ENCODE measurements at places on chromosomes 12 and 14. TPM values are rescaled to one million over a fixed set of nuclear protein-coding genes. Genes with fewer than 3 reads are reported as not detected.

GRCh38 chr12:75505706-75506312, 5.6 kb downstream of the KRR1 start:
- DNase-seq, result no peak
- peaks cover 16% of the 10 kb centered on the region for H3K4me1 ChIP-seq
- no peak overlapping the region for H3K27ac ChIP-seq

GRCh38 chr12:103326190-103326589, 169.6 kb downstream of the C12orf42 start:
- H3K4me3 ChIP-seq, result no peak overlapping the region
- DNase-seq, result no peak
- no peaks in the 10 kb centered on the region for H3K27me3 ChIP-seq
- H3K4me1 ChIP-seq, result no peaks in the 10 kb centered on the region
- H3K36me3 ChIP-seq, result no peaks in the 10 kb centered on the region

DNA sequence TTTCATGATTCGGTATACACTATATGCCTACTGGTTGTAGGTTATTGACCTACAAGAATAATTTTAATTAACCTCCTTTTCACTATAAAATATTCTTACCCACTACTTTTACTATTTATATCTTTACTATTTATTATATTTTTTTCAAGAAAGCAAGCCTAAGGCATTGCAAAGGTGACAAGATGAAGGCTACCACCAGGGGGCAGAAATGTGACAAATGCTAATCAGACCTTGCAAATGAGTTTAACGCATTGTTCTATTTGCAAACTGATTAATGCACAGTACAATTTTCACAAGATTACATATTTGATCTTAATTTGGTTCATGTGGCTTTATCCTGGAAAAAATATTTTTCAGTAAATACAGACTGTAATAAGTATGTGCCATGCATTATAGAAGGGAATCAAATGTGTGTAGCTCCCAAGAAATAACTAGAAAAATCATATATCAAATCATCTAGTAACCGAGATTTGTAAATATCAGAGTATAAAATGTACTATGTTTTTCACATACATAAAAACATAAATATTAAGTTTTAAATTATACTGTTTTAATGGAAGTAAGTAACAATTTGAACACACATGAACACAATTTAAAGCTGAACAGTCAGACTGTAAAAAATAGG, 107.0 kb downstream of the ADAMTS20 start:
- no peak overlapping the region for H3K4me3 ChIP-seq
- no peaks in the 10 kb centered on the region for H3K4me1 ChIP-seq
- DNase-seq, result peak; percentile 1
- no peaks in the 10 kb centered on the region for H3K27me3 ChIP-seq
- H3K27ac ChIP-seq, result no peak overlapping the region

DNA sequence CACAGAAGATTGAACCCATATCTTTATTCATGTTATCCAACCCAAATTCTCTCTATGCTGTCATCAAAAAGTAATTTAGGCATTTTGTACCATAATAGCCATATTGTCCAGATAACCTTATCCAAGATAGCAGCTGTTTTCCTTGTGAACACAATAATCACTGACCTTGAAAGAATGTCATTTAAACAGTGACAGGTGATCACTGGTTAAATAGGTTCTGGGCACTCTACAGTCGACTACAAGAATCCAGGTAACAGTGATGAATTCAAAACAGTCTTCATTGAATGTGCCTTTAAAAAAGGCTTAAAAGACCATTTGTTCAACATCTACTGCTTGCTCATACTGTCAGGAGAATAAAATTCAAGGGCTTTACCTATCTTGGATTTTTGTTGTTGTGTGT, 4.6 kb upstream of the SPX start:
- no peaks in the 10 kb centered on the region for H3K36me3 ChIP-seq
- no peak overlapping the region for H3K4me3 ChIP-seq
- H3K4me1 ChIP-seq, result no peaks in the 10 kb centered on the region

DNA sequence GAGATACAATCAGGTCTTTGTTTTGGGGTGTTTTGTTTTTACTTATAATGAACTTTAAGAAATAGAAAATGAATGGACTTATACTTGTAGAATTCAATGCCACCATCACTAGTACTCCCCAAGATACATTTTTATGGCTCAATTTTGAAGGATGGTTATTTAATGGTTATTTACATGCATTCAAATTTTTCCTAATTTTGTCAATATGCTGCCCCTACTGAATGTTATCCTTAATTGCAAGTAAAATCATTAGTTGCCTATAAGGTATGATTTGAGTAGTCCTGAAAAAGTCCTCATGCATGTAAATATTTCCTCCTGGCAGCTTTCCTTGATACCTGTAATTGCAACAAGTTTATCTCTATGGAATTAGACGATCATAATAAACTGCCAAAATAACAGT, 391.2 kb downstream of the BCAT1 start:
- H3K36me3 ChIP-seq, result no peaks in the 10 kb centered on the region
- no peak overlapping the region for H3K27ac ChIP-seq
- DNase-seq, result no peak
- peaks cover 9% of the 10 kb centered on the region for H3K27me3 ChIP-seq
- H3K4me3 ChIP-seq, result no peak overlapping the region
- H3K4me1 ChIP-seq, result no peaks in the 10 kb centered on the region

DNA sequence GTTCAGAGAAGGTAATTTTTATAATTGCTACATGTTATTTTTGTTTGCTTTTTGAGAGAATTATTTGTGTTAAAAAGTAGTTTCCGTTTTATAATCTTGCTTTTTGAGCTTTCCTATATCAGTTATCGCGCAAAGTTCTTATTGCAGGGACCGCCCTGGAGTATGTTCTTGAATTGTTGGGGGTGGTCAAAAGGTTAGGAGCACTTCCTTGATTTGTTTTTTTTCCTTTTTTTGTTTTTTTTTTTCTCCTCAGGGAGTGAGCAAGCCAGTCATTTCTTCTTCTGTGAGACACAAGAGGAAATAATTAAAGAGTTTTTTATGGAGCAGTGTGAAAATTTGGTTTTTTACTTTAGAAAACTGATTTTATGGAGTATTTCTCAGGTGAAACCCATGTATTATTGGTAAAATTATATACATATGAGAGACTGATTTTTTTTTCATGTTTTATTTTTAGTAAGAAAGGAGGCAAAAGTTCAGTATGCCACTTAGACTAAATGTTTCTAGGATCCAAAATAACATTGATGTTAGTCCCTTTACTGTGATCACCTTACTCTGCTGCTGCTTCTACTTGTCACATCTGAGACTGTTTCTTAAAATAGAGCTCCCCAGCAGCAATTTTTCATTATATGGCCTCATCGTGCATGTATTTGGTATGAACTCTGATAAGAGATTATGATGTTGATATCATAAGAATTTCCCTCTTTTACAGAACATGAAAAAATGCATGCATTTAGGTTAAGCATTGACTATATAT, 26.6 kb downstream of the PLEKHA5 start:
- no peak overlapping the region for H3K27ac ChIP-seq
- no peaks in the 10 kb centered on the region for H3K36me3 ChIP-seq
- H3K4me1 ChIP-seq, result no peaks in the 10 kb centered on the region

DNA sequence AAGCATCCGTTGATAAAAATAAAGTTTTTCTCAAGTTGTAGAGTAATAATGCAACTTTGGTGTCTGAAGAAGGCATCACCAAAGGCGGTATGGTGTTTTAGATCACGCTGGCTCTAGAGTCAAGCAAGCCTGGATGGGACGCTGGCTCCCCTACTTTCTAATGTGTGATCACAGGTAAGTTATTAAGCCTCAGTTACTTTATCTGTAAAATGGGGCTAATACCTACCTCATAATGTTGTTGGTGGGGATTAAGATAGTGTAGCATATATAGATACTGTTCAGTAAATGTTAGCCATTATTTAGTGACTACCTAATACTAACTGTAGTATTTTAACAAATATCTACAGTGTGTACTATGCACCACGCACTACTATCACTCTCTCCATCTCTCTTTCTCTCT, 45.8 kb downstream of the SLC38A1 start:
- H3K4me1 ChIP-seq, result peaks cover 76% of the 10 kb centered on the region
- H3K4me3 ChIP-seq, result no peak overlapping the region

DNA sequence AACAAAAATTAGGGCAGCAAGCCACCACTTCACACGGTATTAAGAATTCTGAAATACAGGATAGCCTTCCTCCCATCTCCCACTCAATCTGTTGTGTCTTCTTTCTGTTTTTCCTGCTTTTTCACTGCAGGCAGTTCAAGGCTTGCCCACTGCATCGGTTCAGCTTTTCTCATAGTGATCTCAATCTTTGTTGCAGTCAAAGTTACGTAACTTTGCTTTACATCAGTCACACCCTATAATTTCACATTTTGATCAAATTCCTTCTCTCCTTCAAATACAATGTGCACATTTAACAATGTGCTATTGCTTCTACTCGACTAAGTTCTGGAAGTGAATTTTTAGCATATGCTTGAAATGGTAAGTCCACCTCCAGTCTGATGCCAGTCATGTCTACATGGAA, 217.6 kb downstream of the EFCAB11 start:
- H3K4me1 ChIP-seq, result no peaks in the 10 kb centered on the region
- no peaks in the 10 kb centered on the region for H3K27me3 ChIP-seq

- H3K4me3 ChIP-seq, result no peak overlapping the region
- no peaks in the 10 kb centered on the region for H3K36me3 ChIP-seq
- no peaks in the 10 kb centered on the region for H3K27me3 ChIP-seq
- no peak for DNase-seq
These were observed 71.3 kb downstream of the SUSD6 start for GRCh38 chr14:69682621-69683263.

- H3K27ac ChIP-seq, result no peak overlapping the region
- no peaks in the 10 kb centered on the region for H3K36me3 ChIP-seq
- no peaks in the 10 kb centered on the region for H3K4me1 ChIP-seq
- no peak overlapping the region for H3K4me3 ChIP-seq
- H3K27me3 ChIP-seq, result no peaks in the 10 kb centered on the region
These were observed 240.3 kb downstream of the EMP1 start for GRCh38 chr12:13436696-13437391.

- no peak overlapping the region for H3K4me3 ChIP-seq
- H3K36me3 ChIP-seq, result no peaks in the 10 kb centered on the region
- no peak for DNase-seq
- no peak overlapping the region for H3K27ac ChIP-seq
These were observed 2.0 kb upstream of the EMP1 start for GRCh38 chr12:13194401-13195110.

GRCh38 chr14:31945074-31945613, 132.0 kb upstream of the ARHGAP5 start:
- no peak overlapping the region for H3K27ac ChIP-seq
- H3K4me1 ChIP-seq, result peaks cover 25% of the 10 kb centered on the region
- H3K36me3 ChIP-seq, result no peaks in the 10 kb centered on the region
- H3K4me3 ChIP-seq, result peak overlapping the region; percentile 9
- no peaks in the 10 kb centered on the region for H3K27me3 ChIP-seq
- DNase-seq, result no peak

DNA sequence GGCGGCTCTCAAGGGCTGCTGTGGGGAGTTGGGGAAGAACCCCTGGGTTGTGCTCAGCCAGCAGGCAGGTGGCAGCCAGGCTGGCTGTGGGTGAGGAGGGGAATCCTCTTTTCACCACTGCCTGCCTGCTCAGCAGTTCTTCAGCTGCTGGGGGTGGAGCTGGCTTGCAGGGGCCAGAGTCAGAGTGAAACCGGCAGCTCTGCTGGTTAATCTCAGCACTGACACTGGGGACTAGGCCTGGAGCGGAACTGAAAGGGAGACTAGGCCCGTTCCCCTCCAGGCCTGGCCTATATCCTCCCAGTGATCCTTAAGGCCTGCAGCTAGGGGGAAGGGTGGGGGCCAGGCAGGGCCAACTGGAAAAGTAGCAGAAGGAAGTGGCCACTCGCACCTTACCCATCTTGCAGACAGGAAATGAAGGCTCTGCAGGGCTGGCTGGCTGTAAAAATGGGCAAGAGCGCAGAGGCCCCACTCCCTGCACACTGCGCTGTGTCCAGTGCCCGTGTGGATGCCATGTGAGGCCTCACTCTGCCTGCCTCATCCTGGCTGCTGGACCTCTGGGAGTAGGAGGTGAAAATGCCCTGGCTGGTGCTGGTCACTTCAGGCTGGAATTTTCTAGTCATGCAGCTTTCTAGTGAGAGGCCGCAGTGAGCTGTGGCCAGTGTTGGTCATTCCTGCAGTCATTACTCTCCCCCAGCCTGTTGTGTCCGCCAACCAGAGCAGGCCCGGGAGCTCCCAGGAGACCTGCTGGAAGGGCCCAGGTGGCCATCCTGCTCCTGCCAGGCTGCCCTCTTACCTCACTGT, 39.4 kb downstream of the SH2B3 start:
- H3K27me3 ChIP-seq, result no peaks in the 10 kb centered on the region
- H3K27ac ChIP-seq, result peak overlapping the region; percentile 40
- H3K4me1 ChIP-seq, result peaks cover 58% of the 10 kb centered on the region
- DNase-seq, result peak; percentile 73

DNA sequence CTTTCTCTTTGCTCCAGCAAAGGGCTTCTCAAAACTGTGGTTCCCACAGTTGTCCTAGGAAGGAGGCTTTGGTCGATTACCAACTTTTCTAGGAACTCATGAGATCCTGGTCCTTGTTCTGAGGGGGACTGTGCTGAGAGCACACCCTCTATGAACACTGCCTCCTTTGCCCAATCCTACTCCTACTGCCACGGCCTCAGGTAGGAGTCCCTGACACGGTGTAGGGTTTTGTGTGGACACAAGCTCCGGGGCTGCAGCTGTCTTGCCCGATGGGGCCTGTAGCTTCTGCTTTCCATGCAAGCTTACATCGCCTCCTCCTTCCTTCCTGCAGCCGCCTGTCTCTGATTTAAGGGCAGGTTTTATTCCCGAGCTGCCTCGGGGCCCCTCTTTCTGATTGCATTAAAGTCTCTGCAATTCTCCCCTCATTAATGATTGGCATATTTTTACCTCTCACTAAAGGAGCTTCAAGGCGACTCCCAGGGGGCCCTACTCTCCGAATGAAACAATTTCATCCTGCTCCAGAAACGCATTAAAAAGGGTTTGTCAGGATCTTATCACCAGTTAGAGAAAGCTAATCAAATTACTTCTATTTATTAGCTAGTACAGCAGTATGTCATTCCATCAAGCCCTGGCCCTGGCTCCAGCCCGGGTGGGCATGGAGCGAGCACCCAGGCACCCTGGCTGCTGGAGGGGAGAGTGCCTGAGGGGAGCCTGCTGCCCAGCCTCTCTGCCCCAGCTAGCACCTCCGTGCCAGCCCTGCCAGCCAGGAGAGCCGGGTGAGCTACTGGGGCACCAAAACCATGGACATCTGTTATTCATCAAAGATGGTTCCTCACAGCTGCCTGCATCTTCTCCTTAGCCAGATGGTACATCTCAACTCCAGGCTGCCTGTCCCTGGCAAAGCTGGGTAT, 38.0 kb upstream of the ESRRB start:
- DNase-seq, result no peak
- H3K27me3 ChIP-seq, result no peaks in the 10 kb centered on the region
- H3K36me3 ChIP-seq, result no peaks in the 10 kb centered on the region

GRCh38 chr12:107590413-107590812, 95.2 kb upstream of the PWP1 start:
- H3K27me3 ChIP-seq, result no peaks in the 10 kb centered on the region
- no peak overlapping the region for H3K4me3 ChIP-seq
- H3K27ac ChIP-seq, result no peak overlapping the region
- no peaks in the 10 kb centered on the region for H3K36me3 ChIP-seq

GRCh38 chr12:92995258-92995903, 66.3 kb upstream of the EEA1 start:
- no peak overlapping the region for H3K27ac ChIP-seq
- H3K36me3 ChIP-seq, result no peaks in the 10 kb centered on the region
- no peaks in the 10 kb centered on the region for H3K4me1 ChIP-seq
- no peak for DNase-seq
- no peak overlapping the region for H3K4me3 ChIP-seq

- H3K36me3 ChIP-seq, result no peaks in the 10 kb centered on the region
- no peak overlapping the region for H3K4me3 ChIP-seq
- H3K27me3 ChIP-seq, result no peaks in the 10 kb centered on the region
- DNase-seq, result no peak
These were observed 274.0 kb downstream of the SLC15A4 start for GRCh38 chr12:128549601-128550218.

The SELPLG gene
- total RNA-seq, result 37.0 TPM

The CAPS2 gene
- 2.6 TPM for total RNA-seq

The GALNT16 gene
- total RNA-seq, result 0.11 TPM

The CRIP1 gene
- total RNA-seq, result 463 TPM

The EPYC gene
- not detected for total RNA-seq
